ENCODE measurements at places on chromosomes 11 and 22.

DNA sequence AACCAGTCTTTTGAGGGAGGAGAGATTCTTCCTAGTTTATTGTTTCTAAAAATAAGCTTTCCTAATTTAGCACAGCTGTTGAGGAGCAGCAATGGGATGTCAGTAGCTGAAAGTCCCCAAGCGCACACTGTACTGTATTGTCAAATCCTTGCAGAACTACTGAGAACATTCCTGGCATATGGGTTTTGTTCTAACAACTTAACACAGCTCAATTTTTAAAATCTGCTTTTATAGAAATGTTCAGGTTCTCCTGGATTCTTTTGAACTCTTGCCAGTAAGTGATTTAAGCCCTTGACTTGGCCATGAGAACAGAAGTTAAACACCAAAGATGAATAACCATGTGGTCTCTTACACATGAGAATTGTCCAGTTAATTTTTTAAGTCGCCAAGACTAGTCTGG, 218.6 kb downstream of the FAT3 start:
- no peak for DNase-seq

DNA sequence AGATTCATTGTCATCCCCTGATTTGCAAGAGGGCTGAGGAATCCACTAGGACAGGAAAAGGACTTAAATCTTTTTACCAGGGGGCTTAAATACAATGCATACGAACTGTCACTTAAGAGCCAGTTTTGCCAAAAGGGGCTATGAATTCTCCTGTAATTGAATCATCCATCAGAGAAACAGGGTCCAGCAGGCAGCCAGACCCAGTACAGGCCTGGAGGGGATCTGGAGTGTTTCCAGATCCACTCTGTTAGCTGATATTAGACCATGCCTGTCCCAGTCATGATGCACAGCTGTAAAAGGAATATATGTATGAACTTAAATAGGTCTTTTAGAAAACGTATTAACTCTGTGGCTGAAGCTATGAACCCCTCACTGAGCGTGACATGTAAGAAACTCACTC, 53.8 kb upstream of the PRSS23 start:
- DNase-seq = no peak

- no peak for DNase-seq
Observed at GRCh38 chr11:87897071-87897470, 278.2 kb downstream of the RAB38 start.

DNA sequence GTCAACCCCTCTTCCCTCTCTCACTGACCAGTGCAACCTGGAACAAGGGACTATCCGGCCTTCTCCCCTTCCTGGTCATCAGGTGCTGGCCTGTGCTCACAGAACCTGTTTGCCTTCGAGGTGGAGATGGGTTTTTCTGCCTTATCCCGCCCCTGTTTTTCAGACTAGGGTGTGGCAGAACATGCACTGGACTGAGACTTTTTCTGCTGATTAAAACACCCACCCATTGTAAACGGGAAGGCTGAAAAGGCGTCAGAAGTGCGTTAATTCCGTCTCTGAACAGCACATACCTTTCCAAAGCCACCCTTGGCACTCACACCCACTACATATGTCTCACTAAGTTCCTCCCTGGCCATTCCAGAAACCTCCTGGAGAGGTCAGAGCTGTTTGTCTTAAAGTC, 4.4 kb upstream of the B3GNT6 start:
- DNase-seq = no peak

GRCh38 chr11:45885274-45885920, at the start of gene MAPK8IP1:
TSS of gene MAPK8IP1 (plus strand) at chr11:45885651. CDS start at chr11:45885821, 170 bp downstream.
- peak; percentile 54 for DNase-seq

GRCh38 chr11:14148653-14149273, 186.2 kb downstream of the SPON1 start:
- DNase-seq = no peak

- DNase-seq = no peak
Observed at GRCh38 chr11:12800032-12800671, 125.9 kb downstream of the TEAD1 start.

- DNase-seq = no peak
Observed at GRCh38 chr22:32306561-32306960, 51.1 kb upstream of the RFPL3 start.

GRCh38 chr11:91047882-91048281, 825.0 kb upstream of the CHORDC1 start:
- DNase-seq = no peak

- no peak for DNase-seq
Observed at GRCh38 chr11:14061721-14062120, 99.2 kb downstream of the SPON1 start.

- DNase-seq = no peak
Observed at GRCh38 chr11:75793966-75794365, 21.0 kb upstream of the UVRAG start.

GRCh38 chr11:33920838-33921613, 29.1 kb upstream of the LMO2 start:
- peak; percentile 20 for DNase-seq

GRCh38 chr11:66686100-66686785, 8.6 kb upstream of the RBM4B start:
- DNase-seq = no peak

DNA sequence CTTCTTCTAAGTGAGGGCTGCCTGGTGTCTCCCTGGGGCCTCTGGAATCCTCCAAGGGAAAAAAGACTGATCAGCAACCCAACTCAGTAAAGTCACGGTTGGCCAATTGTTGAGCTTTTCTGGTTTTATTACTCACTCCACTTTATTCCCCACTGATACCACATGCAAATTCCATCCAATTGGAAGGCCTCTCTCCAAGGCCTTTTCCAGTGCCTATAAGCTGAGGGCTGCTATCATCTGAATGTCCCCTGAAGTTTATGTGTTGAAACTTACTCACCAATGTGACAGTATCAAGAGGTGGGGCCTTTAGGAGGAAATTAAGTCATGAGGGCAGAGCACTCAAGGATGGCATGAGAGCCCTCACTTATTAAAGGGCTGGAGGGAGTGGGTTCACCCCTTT, 463.3 kb downstream of the BUD13 start:
- no peak for DNase-seq

DNA sequence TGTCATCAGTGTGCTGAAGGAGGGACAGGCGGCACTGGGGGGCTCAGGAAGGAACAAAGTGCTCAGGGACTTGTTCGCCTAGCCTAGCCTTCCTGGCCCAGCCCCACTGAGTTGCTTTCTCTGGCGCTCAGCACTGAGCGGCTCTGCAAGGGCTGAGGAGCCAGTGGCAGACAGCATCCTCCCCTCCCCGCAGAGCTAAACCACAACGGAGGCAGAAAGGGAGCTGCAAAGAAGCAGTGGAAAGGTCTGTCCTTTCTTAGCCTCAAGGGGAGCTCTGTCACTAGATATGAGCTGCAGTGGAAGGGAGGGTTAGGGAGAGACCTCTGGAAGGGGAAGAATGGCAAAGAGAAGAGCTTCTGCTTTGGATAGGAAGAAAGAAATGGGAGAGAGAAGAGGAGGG, 89.7 kb upstream of the PHOX2A start:
- peak; percentile 28 for DNase-seq

- DNase-seq = no peak
Observed at GRCh38 chr22:48417225-48418070, 1410.2 kb downstream of the BRD1 start.

DNA sequence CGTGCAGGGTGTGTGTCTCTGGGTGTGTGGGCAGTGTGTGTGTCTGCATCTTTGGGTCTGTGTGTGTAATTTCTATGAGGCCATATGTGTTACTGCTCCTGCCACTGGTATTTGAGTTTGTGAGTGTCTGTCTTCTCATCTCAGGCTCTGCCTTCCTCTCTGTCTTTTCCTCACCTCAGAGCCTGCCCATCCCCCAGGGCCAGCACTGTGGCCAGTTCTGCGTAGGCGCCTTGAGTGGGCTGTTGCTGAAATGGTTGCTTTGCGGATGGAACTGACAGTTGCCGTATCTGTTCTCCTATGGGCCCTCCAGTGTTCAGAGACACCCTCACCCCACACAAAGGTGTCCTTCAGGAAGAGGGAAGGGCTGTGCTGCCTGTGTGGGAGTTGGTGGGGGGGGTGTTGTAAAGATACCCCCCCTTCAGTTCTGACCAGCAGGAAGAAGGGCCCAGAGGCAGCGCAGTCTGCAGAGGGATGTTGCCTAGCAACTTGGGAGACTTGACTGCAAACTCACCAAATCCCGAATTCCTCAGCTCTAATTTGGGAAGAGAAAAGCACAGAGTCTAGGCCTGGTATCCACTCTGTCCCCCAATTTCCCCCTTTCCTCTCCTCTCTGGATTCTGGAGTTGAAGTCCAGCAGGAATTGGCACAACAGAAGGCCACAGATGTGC, 2.0 kb upstream of the NRGN start:
- no peak for DNase-seq

- DNase-seq = no peak
Observed at GRCh38 chr22:43236411-43237166, 49.7 kb upstream of the TTLL12 start.

- DNase-seq = peak; percentile 63
Observed at GRCh38 chr22:21972293-21972779, 10.3 kb downstream of the TOP3B start.

- peak; percentile 20 for DNase-seq
Observed at GRCh38 chr22:30381264-30381663, 5.9 kb downstream of the RNF215 start.

DNA sequence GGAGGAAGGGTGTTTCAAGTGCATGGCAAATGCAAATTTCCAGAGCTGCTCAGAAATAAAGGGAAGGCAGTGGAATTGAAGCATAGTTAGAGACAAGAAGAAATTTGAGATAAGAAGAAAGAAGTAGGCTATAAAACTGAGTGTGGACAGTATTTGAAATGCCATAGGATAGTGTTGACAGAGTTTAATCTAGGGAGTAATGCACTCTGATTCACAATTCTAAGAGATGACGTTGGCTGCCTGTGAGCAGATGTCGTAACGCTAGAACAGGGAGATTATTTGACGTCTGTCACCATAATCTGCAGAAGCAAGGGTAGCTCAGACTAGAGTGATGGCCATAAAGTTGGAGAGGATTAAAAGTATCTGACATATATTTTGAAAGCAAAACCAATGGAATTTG, 389.9 kb upstream of the KIRREL3 start:
- DNase-seq = no peak

- DNase-seq = no peak
Observed at GRCh38 chr11:77026221-77026620, 8.0 kb upstream of the B3GNT6 start.

DNA sequence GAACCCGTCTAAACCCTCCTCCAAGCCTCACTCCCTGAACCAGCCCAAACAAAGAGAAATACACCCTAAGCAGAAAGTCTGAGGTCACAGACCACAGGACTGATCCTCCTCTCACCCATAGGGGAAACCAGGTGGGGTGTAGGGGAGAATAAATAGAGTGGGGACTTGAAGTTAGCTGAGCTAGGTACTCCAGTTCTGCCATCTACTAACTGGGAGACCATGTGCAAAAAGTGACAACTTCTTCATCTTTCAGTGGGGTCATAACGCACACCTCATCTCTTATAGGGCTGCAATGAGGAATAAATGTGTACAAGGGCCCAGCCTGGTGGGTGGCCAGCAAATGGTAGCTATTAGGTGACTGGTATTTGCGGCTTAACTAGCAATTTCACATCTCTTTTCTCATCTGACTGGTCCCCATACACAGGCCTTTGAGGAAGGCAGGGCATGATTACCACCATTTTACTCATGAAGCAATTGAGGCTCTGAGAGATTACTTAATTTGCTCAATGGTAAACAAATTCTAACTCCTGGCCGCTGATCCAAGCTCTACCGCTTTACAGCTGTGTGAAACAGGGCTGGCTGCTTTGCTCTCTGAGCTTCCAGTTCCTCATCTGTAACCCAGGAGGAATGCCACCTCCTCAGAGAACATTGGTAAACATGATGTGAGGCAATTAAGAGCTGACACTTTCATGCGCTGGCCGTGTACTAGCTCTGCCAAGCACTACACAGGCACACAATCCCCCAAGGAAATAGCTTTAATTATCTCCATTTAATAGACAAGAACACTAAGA, 16.6 kb downstream of the TBC1D10A start:
- DNase-seq = no peak

GRCh38 chr11:119344291-119345010, 2.1 kb downstream of the MFRP start:
- DNase-seq = no peak

DNA sequence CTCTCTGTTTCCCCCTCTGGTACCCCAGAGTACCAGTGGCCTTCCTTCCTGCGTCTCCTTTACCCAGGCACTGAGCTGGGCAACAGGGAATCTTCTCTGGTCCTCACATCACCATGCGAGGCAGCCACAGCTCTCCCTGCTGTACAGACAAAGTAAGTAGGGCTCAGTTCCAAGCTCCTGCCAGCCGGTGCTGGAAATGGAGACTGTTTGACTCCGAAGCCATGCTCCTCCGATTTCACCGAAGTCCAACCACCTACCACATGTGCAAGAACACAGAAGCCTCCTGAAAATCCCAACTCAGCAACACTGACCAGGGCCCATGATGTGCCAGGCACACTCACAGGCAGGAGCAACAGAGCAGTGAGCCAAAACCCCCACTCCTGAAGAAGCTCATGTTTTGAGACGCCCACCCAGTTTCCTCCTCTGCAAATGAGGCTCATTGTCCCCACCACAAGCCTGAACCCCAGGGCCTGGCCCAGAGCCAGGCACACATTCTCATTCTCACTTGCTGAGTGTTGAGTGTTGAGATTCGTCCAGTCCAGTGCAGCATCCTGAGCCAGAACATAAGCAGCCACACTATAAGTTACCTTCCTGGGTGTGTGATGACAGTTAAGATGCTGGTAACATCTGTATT, 156.0 kb downstream of the MPPED1 start:
- no peak for DNase-seq

DNA sequence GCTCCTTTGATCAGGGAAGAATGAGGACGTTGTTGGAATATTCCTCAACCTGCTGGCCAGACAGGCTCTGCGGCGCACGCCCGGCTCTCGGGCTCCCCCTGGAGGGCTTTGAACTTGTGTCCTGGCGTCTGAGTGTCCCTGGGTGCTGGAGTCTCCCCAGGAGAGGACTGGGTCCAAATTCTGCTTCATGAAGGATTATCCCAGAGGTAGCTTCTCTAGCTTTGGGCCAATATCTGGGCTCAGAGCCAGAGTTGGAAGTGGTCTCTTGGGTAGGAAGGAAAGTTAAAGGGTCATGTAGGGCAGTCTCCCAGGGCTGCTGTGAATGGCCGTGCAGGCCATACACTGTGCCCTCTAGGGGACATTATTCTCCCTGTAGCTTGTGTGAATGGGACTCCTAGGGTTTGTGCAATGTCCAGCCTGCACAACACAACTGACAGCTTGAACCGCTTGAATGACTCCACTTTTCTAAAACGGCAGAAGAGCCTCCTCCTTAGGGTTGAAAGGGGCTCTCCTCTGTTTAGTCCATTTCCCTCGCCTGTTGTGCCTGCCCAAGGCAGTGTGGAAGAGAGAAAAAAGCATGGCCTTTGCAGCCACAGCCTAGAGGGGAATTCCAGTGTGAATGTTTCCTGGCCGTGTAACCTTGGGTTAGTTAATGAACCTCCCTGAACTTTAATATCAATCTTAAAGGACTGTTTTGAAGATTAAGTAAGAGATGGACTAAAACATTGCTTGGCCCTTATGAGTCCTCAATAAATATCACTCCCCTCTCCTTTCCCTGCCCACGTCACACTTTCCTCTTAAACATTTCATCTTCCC, 111.2 kb upstream of the THY1 start:
- peak; percentile 72 for DNase-seq

DNA sequence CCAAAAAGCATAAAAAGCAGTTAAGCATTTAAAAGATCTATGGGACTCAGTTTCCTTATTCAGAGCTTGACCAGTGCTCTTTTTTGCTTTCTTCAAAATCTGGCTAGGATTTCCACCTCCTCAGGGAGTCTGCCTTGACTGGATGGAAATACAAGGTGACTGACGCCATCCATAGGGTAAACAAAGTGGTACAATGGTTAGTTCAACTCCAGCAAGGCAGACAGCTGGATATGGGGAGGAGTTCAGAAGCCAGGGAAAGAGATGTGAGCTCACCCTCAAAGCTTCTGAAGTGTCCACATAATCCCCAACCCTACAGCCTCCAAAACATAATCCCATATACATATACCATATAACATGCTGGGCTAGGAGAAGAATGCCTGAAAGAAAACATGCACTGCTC, 52.0 kb downstream of the KIRREL3 start:
- DNase-seq = no peak
